ENCODE measurements at places on chromosomes 3 and 15.

- DNase-seq, result no peak
Observed at GRCh38 chr3:134827213-134827612, 32.2 kb downstream of the EPHB1 start.

GRCh38 chr3:142943870-142944269 lies 19.6 kb downstream of the PAQR9 start:
- DNase-seq, result no peak

DNA sequence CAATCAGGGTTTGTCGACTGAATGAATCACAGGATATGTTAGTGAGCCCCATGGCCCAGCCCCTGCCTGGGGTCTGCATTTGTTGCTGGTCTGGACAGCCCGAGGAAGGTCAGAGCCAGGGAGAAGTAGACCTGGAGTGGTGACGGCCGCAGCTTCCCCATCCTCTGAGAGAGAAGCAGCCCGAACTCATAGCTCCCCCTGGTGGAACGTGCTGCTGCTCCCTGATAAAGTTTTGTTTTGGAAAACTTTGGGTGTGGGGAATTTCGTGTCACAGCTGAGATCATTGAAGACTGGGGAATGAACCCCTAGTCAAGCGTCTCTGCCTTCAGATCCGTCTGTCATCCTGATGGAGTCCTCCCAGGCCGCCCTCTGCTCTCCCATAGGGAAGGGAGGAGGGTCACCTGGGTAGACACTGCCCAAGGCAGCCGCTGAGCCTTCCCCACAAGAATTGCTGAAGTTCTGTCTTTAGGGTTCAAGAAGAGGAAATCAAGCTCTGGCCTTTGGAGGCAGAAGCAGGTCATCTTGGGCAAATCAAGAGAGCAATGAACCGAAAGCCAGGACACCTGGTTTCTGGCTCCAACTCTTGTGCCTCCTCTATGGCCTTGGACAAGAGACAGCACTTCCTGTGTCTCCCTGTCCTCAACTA lies 60.5 kb downstream of the GLDN start:
- DNase-seq, result no peak

DNA sequence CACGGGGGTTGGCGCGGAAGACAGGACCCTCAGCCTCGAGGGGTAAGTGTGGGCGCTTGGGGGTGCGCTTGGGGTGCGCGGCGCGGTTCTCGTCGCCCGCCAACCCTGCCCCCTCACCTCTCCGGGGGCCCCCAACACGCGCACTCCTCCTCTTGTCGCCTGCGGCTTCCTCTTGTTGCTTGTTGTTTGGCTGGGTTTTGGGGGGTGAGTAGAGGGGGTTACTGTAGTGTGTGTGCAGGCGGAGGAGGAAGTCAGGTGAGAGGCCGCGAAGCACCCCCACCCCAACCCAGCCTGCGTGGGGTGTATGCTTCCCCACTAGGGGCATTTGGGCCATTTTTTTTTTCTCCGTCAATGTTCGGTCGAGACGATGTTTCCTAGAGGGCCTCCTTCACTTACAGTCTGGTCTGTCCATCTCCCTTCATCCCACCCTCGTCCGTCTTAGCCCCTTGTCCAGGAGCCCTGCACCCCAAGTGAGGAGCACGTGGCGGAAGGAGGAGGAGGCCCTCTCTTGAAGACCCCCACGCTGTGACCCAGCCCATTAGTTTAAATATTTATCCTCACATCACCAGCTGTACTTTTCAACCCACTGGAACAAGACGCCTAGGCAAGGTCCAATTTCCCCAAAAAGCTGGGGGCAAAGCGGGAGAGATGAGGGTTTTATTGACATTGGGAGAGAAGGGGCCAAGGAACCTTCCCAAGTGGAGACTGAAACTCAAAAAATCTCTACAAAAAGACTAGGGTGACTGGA lies 20.4 kb upstream of the SATB1 start:
- no peak for DNase-seq

DNA sequence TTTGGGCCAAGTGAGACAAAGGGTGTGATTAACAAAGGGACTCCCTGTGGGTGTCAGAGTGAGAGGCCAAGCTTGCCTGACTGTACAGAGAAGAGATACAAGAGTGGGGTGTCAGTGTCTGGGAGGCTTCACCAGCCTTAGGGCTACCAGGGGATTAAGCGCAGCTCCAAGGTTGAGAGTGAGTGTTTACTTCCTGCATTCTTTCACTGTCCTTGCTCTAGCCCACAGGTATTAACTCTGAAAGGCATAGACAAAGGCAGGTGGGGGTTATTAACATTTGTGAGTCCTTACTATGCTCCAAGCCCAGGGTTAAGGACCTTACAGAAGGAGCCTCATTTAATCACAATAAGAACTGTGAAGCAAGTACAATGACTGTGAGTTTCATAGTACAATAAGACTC lies 107.6 kb downstream of the IL20RB start:
- no peak for DNase-seq

GRCh38 chr3:48747015-48747615 lies 30.1 kb upstream of the IP6K2 start:
- no peak for DNase-seq

DNA sequence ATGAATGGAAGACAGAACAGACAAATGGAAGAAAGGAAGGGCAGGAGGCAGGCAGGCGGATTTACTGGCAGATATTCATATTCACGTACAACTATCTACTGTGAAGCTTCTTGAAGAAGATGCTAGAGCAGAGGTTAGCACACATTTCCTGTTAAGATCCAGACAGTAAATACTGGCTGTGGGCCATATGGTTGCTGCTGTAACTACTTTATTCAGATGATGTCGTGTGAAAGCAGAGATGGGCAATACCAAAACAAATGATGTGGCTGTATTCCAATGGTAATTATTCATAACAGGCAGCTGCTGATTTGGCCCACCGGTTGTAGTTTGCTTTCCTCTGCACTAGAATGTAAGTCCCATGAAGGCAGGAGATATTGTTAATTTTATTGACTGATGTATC lies 115.7 kb upstream of the PRTG start:
- no peak for DNase-seq

GRCh38 chr3:193943200-193943599 lies 192.7 kb upstream of the HES1 start:
- DNase-seq, result no peak

- DNase-seq, result peak; percentile 59
Observed at GRCh38 chr15:75732809-75733451, 20.3 kb upstream of the CSPG4 start.
